Suppressor macrophage (primary cell): ENCODE measurements at places on chromosomes 4 and X.

DNA sequence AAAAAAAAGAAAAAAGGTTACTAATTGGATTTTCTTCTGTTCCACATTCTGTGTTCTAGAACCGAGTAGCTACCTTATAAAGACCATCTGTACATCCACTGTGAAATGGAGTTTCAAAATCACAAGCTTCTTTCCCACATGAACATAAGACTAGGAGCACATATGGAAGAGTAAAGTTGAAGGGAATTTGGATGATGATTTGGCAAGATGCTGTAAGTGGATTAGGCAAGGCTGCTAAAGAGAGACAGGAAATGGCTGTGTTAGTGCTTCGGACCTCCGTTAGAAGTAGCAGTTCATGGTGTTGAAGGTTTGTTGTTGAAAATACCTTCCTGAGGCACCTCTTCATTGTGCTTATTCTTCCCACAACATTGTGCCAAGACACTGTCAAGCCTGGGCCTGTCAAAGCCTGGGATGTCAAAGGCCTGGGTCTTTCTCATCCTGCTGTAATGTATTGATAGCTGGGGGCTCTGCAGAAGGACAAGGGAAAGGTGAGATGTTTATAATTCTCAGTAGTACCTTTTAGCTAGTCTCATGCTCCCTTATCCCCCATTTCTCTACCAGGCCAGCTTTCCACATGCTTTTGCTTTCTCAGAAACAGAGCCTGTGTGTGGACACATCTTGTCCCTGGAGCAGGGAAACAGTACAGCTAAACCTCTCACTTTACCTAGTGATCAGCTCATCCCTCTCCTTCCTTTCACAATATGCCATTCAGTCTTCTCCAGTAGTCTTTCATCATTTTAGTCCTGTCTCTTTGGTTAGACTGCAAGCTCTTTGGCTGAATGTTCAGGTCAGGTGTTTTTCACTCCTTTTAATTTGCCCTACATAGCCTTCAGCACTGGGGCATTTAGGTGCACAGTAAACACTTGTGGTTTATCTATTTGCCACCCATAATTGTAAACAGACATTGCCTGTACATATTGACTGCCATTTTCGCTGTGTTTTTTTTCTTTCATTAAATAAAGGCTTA lies 37.9 kb upstream of the CYP2U1 start:
- no peak for DNase-seq

DNA sequence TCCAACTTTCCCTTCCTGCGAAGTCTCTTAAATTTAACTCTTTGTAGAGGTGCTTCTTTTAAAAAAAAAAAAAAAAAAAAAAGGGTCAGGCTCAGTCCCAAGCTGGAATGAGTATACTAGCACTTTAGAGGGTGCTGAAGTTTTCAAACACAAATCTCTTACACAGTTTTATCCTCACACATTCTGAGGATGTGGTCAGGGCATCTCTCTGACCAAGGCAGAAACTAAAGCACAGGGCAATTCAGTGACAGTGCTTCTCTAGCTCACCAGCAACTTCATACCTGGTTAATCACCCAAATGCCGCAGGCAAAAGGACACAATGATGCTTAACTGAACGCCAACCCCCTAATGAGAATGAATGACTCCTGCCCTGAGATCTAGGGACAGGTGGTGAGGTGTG lies 9.8 kb upstream of the PGM2 start:
- no peak for DNase-seq

DNA sequence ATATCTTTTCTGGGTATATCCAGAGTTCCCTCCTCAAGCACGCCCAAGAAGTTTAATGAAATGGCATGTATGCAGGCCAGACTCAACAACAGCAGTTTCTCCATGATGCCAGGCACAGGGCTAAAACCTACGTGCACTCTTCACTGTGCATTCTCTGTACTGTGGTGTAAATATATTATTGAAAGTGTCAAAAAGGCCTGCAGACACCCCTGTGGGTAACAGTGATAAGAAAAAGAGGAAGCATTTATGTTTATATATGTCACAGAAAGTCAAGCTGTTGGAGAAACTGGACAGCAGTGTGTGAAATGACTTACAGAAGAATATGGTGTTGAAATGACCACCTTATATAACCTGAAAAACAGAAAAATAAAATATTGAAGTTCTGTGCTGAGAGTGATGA lies 29.6 kb upstream of the DCAF8L1 start:
- no peak for DNase-seq

DNA sequence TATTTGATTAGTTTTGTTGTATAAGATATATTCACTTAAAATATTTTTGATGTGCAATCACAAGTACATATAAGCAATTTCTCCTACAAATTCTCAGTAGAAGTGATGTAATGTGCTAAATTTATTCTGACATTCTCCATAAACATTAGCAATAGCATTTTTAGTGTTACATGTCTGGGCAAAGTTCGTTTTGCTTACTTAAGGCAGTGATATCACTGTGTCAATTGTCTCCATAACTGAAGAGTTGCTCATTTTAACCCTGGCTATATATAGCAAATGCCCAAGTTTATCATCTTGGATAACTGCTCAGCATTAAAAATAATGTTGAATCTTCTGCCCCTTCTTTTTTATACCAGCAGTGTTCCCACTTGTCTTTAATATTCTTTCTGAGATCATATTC lies 340.0 kb upstream of the NDST4 start:
- DNase-seq, result no peak

DNA sequence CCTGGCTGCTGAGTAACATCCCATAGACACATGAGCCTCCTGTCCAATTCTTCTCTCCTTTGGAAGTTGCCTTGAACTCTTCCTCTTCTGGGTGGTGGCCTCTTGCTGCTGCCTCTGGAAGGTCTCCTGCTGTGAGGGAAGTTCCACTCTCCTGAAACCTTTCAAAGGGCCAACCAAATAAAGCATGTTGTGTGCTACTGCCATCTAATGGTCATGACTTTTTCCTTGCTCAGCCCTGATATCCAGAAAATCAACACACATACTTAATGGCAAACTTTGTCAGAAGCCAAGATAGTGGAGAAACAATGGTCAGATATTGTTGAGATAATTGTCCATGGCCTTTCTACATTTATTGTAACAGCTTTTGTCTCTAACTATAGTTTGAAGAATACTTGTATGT lies 19.1 kb upstream of the ZXDA start:
- DNase-seq, result peak; percentile 37

DNA sequence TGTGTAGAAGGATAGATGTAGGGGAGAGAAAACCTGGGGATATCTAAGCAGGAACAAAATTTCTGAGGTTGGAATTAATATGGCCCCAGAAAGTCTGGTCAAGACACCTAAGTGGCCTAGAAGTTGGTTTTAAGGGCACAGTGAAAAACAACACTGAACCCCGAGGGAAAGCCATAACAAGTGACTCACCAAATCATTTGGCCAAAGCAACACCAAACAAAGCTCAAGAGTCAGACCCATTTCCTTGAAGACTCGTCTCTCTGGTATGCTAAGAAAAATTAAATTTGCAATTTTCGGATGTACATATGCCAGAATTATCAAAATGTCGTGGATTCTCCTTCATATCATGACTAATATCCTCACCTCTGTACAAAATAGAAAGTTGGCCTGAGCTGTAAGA lies 162.9 kb downstream of the SMIM20 start:
- DNase-seq, result no peak

- peak; percentile 28 for DNase-seq
Measured at GRCh38 chrX:17038277-17038676, 91.8 kb downstream of the REPS2 start.

DNA sequence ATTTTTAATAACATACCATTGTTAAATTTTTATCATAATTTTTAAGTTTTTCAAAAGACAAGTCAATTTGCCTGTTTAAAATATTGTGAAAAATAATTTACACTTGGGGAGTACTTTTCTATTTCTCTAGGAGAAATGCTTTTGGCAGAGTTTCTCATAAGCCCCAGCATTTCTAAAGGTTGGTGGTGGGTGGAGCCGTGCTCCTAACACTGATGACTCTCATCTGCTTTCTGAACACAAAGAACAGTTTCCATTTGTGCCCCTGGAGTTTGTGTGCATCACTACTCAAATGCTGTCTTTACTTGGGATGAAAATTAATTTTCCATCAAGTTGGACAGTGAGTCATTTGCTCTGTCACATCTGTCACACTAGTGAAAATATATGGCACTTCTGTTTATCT lies 57.6 kb downstream of the TNIP2 start:
- DNase-seq, result no peak
